Central memory CD4-positive, alpha-beta T cell (primary cell): ENCODE measurements at places on chromosomes 2 and 18.

GRCh38 chr18:68466672-68467071 lies 248.2 kb downstream of the TMX3 start:
- DNase-seq = no peak

- no peak for DNase-seq
Measured at GRCh38 chr2:206462240-206462854, 19.0 kb downstream of the ADAM23 start.

DNA sequence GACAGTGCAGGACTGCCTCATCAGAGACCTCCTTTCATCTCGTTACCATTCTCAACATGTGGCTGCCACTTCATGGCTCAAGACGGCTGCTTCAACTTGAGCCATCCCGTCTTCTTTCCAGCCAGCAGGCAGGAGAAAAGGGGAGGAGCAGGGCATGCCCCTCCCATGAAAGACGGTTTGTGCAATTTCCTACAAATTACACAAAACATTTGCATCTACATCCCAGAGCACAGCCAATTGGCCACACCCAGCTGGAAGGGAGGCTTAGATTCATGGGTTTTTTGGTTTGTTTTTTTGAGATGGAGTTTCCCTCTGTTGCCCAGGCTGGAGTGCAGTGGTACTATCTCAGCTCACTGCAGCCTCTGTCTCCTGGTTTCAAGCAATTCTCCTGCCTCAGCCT lies 11.8 kb downstream of the UCN start:
- no peak for DNase-seq

- DNase-seq = no peak
Measured at GRCh38 chr18:77015169-77015568, 117.4 kb downstream of the MBP start.

- DNase-seq = no peak
Measured at GRCh38 chr2:227252831-227253230, 72.2 kb upstream of the MFF start.

DNA sequence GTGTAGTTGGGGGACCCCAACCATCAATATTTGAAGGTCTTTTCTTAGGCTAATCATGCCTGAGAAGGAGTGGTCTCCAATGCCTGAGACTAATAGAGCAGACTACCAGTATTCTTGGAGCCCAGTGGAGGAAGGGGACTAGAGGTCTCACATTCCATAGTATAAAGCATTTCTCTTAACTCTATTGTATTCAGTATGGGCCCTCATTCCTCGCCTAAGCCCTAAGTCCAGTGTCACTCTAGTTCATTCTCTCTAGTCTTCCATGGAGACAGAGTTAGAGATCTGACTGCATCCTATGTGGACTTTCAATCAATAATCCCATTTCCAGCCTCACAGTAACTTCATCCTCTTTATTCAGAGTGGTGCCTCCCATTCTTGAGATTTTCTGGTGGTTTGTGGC lies 29.7 kb upstream of the MAP4K4 start:
- no peak for DNase-seq

DNA sequence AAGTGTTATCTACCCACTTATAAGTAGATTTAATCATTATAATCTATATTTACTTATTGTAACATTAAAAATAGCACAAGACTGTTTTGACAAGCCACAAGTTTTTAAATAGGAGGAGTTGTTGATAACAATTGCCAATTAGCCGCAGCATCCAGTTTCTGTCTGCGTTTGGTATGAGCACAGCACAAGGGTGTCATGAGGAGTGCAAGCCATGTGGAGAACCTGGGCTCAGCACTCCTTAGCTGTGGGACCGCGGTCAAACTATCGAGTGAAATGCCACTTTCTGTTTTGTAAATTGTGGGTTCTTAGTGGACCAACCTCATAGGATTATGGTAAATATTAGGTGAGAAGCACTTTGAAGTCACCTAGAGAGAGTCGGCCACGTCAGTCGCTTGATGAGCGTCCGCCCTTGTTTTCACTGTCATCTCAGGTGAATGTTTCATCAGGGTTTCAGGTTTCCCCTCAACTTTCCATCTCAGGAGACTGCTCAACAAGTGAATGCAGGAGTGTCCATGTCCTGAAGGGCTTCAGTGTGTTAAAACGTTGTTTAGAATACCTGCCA lies 294.5 kb downstream of the ZNF407 start:
- no peak for DNase-seq

GRCh38 chr2:168449419-168449818 lies 6.7 kb upstream of the CERS6 start:
- no peak for DNase-seq

DNA sequence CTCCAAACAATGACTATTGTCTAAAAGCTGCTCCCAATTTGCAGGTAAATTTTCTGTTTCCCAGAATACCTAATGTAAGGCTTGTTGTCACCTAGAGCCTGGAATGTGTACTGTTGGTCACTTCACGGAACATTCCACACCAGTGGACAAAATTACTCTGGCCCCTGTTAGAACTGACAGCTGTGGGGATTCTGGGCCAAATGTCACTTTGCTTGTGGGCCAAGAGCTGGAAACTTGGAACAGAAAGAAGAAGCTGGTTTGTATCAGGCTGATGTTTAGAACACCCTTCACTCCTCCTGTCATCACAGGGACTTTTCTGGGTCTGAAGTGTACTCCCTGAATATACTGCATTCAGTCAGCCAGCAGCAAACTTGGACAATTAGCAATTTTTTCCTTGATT lies 495.6 kb upstream of the SYT4 start:
- DNase-seq = no peak

GRCh38 chr2:53751728-53752127 lies 15.9 kb upstream of the CHAC2 start:
- DNase-seq = no peak

- no peak for DNase-seq
Measured at GRCh38 chr18:47978141-47978540, 47.7 kb upstream of the SMAD2 start.

DNA sequence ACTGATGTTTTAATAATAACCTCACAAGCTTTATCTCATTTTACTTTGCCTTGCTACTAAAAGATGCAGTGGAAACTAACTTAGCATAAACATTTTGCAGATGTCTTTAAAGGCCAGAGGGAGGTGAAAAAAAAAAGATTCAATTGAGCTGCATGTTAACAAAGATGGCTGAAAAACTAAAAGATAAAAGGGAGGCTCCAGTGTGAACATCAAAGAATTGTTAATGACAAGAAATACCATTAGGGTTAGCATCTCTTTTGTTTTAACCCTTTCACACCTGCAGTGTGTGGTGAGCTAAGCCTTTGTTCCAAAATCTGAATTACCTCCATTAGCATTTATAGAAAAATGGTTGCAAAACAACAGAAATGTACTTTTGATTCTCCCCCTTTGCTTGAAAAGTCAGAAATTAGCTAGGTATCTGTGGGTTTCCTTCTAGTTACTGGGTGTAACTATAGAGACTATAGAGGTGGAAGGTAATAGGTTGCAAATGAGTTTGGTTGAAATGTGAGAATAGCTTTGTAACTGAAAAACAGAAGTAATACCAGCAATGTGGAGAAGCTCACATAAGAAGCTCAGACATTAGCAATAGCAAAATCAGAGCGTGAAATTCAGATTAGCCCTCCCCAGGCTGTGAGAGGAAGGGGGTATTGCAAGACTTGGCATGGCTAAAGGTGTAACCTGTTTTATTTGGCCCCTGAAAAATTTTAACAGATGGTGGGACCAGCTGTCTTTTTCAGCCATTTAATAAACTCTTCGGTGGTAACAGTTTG lies 34.8 kb upstream of the SP5 start:
- no peak for DNase-seq

DNA sequence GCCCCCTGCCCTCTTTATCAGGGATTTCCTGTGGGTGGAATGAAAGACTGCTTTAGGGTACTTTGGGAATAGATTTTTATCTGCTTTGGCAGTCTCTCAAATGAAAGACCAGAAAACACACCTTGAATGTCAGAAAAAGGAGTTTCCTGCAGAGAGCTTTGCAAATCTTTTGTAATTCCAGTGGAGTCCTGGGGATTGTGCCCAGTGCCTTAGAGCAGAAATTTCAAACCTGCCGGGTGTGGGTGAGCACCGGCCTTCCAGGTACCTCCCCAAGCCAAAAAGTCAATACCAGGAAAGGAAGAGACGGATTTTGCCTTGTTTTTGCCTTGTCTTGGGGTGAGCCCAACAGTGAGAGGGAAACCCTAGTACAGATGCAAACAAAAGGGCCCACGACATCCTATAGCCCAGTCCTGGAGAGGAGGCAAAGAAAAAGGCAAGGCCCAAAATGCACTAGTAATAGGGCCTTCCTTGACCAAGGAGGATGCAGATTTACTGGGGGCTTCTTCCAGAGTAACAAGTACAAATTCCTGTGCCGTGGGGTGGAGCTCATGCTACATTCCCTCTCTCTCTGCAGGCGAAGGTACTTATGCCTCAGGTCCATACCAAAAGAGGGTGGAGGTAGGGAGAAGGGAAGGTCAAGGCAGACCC lies 36.4 kb downstream of the FOXI3 start:
- no peak for DNase-seq

DNA sequence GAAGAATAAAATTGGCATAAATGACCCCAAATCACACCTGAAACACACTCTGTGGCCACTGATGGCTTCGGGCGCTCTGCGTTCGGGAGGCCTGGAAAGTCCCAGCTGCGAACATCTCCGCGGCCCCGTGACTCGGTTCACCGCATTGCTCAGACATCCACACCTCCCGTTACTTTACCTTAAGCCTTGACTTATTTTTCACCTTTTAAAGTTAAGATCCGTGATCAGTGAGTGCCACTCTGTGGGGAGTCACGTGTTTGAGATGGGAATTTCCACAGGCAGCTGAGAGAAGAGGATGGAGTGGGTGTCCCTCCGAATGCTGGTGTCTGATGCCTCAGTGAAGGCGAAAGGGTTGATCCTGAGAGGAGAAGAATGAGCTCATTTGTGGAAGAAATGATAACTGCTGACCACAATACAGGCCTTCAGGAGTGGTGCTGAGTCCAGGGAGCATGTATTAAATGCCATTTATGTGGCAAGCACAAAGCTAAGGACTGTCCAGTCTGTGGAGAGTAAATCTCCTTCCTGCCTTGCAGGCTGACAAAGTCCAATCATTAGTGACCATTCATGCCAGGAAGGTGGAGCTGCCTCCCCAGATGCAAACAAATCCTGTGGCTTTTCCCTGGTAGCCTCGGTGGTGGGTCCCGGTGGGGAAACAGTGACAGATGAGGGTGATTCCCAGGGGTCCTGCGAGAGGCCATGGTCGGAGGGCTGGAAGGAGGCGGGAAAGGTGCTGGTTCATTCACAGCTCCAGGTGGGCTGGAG lies 168.8 kb downstream of the RTP5 start:
- no peak for DNase-seq

GRCh38 chr2:233387667-233388528 lies 33.6 kb downstream of the DGKD start:
- no peak for DNase-seq

- DNase-seq = no peak
Measured at GRCh38 chr2:48345176-48345575, 184.8 kb upstream of the STON1 start.

DNA sequence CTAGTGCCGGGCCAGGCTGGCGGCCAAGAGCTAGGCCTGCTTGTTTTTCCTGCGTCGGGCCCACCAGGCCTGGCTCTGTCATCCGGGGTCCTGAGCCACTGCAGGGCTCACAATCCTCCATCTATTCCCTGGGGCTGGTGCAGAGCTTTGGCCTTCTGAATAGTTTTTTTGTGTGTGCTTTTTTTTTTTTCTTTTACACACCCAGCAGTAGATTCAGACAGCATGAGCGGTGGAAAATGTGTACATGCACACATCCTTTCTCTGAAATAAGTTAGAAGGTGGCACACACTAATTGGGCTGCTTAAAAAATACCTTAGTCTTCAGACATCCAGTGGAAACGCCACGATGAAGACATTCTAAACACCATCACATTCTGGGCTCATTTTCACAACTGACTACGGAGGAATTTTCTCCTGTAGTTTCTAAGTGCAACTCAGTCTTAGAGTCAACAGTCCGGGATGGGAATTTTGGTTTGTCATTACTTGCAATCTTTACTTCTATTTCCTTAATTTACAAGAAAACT lies 6.1 kb downstream of the ZFP36L2 start:
- DNase-seq = no peak

GRCh38 chr2:210188190-210188589 lies 17.0 kb upstream of the KANSL1L start:
- no peak for DNase-seq

GRCh38 chr18:23244401-23244800 lies 109.1 kb downstream of the CABLES1 start:
- DNase-seq = no peak

DNA sequence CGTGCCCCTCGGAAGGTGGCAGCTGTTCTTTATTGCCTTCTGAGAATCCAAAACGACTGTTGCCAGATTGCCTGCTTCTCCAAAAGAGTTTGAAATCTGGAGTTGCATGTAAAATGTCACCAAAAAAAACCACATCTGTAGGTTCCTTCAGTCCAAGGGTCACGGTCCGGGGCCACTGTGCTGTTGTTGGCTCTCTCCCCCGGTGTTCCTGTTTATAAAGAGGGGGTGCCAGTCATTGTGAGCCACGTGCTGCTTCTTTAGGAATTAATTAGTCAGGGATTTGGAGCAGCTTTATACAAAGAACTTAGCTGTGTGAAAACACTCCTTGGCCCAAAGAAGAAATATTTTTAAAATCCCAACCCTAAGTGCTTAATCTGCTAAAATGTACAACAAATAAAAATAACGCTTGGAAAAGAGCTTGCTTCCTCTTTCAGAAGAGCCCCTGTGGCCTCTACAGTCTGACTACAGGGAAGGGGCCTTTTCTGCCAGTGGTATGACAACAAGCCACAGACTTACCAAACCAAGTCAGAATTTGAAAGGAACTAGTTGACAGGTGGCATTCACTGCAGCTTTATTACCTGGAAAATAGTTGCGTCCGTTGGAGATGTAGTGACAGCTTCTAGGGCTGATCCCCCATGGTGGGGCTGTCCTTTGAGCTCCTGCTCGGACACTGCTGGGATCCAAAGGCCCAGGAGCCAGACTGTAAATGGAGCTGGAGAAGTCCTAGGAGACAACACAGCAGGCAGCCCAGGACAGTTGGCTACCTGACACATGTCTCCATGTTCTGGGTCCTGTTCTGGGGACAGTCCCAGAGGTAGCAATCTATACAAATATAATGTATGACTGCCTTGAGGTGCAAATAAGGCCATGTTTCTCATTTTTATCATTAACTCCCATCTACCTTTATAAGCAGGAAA lies 84.5 kb upstream of the SLC1A4 start:
- no peak for DNase-seq

DNA sequence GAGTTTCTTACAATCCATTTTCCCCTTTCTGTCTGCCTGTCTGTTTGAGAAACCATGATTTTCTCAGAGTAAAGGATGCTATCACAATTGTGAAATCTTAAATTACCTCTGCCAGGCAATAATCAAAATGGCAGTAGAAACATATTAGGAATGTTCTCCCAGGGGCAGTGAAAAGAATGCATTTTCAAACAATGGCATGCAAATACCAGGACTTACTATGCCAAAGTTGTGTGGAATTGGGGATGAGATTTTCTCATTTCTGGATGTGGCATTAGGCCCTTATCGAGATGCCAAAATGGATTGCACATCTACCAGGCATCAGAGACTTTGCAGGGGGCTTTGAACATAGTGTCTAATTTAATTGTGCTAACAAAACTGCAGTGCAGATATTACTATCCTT lies 821.4 kb downstream of the RNF144A start:
- DNase-seq = no peak

GRCh38 chr2:182767578-182767977 lies 51.5 kb downstream of the DNAJC10 start:
- DNase-seq = no peak
